ENCODE measurements at places on chromosomes 5 and 9. TPM values are rescaled to one million over a fixed set of nuclear protein-coding genes. Genes with fewer than 3 reads are reported as not detected.
A peak's percentile ranks its signal among the peaks of the same experiment; 100 is the strongest.

GRCh38 chr5:178113141-178113787 lies at the start of gene N4BP3:
N4BP3 (plus strand) TSS chr5:178113532; CDS start chr5:178119584, 6,052 bp downstream.
- peak; percentile 51 for DNase-seq

The LECT2 gene
- not detected for total RNA-seq

The N4BP3 gene
- total RNA-seq: 1.5 TPM

- DNase-seq: no peak
Observed at GRCh38 chr5:82276800-82277612, 1.1 kb downstream of the RPS23 start.

DNA sequence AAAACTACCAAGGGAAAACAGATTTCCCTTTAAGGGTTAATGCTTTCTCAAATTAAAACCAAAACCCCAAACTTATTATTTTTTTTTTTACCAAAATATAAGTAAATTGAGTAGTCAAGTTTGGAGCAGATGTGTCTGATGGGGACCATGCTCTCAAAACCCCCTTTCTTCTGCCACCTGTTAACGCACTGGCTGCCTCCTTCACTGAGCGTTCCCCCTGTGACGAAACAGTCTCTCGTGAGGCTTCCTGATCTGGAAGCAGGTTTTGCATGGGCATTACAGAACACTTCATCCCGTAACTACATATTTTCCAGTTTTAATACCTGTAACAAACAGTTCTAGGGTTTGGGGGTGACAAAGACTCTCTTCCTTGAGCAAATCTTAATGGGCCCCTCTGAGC lies 59.4 kb downstream of the ANKH start:
- DNase-seq: no peak

DNA sequence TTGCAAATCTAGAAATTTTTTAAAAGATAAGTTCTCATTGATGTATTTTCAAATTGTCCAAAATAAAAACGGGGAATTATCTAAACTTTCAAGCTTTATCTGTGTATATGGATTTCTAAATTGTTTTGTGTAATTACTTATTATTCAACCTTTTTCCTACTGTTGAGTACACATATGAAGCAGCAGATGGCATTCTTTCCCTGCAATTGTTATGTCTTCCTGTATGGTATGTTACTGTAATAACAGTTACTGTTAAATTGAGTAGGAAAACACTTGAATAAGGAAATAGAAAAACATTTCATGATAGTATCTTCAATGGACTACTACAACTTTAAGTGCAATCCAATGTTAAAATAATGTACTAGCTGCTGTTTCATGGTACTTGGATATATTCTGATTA lies 124.8 kb downstream of the RANBP17 start:
- no peak for DNase-seq

DNA sequence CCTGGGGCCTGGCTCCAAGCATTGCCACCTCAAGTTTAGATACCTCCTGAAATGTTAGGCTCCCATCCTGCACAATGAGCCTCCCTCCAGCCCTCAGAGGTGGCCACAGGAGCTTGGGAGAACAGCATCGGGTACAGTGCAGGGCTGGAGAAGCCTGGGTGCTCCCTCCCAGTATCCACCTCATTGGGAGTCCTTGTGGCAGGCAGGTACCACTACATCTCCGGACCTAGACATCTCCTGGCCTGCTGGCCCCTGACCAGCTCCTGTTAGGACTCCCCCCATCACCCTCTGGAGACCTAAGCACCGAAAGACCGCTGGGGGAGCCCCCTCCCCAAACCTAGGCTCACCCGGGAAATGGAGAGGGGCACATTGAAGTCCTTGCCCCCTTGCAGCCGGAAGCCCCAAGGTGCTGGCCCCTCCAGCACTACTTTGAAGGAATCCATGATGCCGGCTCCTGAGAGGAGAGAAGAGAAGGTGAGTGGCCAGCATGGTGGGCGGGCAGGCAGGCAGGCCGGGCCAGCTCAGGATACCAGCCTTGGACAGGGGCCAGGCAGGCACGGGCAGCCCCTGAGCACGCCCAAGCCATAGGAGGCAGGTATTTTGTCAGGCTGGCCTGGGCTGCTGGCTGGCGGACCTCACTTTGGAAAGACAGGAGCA lies 1.2 kb downstream of the PDLIM7 start:
- DNase-seq: no peak

DNA sequence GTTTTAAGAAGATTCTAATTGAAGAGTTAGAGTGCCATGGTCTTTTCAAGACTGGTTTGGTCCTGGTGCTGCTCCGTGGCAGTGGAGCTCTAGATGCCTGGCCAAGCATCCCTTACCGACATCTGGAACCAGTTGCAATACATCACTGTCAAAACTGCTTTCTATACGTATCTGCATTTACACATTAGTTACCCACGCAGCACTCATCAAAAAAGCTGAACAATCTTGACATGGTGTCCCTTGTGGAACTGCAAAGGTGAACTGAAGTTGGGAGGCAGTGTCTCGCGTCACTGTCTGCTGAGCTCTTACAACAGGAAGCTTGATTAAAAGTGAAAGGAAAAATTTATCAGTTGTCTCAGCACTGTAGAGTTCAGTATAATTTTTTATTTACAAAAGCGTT lies 82.6 kb downstream of the PBX3 start:
- DNase-seq: peak; percentile 24

DNA sequence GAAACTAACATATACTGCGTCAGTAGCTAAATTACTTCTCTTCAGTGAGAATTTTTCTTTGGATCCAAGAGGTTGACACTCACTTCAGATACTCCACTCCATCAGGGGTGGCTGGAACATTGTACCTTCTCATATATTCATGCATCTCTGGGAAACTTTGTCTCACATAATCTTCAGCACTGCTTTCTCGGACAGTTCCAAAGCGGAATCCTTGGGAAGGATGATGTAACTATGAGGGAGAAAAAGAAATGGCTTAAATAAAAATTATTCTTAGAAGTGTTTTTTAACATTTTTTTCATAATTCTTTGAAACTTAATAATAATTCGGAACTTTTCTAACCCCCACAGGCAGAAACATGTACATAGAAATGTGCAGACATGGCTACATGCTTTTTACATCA lies 33.4 kb upstream of the PPP3R2 start:
- DNase-seq: no peak

All from left cardiac atrium (tissue), 4 donors.